ENCODE measurements at places on chromosomes 4 and X.

DNA sequence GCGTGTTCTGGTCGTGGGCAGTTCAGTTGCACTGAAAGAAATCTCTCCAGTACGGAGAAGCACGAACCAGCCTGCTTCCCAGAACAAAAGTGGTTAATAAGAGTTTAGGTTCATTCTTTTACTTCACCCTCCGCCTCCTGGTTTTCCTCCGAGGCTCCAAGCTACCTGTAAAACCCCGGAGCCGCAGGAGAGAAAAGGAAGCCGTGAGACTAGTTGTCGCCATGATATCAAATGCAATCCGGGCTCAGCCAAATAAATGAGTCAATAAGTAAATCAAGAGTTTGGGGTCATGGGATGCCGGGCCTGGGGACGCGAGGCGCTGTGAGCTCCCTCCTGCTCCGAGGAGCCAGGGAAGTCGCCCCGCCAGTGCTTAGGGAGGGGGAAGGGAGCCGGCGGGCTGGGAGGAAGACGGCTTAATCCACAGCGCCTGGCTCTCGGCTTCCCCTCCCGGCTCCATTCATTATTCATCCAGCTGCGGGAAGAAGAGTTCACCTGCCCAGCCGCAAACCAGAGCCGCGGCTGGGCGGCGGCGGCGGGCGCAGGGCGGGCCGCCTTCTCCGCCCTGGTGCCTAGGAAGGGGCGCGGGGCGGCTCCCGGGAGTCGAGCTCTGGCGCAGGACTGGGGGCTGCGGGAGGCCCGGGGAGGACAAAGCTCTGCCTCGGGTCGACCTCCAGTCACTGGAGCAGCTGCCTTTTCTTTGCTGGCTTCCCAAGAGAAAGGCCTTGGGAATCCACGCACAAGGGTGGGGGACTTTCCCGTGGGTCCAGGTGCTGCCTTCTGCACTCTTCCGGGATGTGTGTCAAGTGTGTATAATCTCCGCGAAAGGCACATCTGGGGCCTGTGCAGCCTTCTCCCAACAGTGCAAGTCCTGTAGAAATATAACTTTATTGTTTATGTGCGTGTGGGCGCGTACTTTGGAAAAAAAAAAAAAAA lies 1.7 kb downstream of the FRAS1 start:
- DNase-seq = peak; percentile 24

GRCh38 chr4:44791831-44792230 lies 65.5 kb upstream of the GNPDA2 start:
- no peak for DNase-seq

DNA sequence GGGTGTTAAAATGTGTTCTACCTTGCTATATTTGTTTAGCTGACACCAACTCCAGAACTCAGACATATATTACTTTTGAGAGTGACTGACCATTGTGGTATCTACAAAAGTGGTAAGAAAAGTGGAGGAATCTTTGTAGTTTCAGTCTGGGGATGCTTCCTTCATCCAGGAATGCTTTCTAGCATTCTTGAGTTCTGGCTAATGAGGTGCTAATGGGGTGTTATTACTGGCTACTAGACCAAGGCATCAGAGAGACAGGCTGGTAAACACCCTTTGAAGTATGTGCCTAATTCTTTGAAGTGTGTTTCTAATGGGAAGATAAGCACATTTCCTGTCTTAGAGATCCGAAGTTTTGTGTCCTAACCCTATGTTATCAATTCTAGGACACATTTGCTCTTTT lies 310.4 kb downstream of the SPRY1 start:
- no peak for DNase-seq

DNA sequence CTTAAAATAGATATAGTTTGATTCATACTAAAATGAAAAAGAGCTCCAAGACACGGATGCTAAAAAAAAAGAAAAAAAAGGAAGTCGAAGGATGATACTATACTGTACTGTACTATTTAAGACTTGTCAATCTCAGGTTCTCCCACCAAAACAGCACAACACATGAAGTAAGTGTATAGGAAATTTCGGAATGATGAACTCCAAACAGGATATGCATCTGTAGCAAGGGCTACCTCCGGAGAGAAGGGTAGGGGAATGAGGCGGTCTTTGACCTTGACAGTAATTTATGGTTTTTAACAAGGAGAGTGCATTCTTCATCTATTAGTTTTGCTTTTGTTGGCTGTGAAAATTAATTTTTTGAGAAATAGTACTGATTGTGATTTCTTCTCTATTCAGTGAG lies 541 bp upstream of the FIP1L1 start:
- no peak for DNase-seq

DNA sequence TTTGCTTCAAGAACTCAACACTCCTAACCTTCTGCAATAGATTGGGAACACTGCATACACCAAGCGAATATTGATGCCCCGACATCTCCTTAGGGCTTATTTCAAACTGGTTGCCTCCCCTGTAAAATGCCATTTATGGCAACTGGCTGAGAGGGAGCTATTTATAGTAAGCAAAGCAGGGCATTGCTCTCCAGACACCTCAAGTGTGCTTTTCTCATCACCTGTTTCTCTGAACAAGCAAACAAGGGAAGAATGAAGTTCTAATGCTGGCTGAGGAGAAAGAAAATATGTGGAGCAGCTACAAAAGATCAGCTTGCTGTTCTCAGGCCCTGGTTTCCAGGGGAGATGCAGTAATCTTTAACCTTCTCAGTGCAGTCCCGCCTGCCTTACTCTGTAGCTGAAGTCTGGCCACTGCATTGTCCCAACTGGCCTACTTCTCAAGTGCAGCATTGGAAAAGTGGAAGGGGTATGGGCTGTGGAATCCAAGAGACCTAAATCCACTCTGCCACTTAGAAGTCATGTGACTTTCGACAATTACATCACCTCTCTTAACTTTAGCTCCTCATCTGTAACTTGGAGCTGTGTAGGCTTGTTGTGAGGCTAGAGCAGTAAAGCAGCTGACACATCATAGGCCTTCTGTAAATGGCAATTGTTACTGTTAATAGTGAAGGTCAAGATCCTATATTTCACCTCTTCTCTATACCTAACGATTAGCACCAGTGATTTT lies 47.9 kb upstream of the FGF13 start:
- no peak for DNase-seq

DNA sequence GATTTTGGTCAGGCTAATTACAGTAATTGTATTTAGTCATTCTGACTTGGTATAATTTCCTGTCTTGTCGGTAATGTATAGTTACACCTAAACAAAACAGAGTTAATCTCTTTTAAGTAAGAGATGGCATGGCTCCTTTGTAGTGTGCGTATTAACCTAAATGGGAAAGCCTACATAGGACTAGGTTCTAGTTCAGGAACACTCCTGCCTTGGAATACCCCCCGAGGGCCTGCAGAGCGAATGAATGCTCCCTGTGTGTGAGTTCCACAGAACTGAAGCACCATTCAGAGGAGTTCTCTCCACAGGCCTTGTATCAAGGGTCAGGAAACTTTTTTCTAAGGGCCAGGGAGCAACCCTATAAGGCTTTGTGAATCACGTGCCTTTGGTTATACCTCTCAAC lies 44.9 kb upstream of the STIM2 start:
- no peak for DNase-seq

- DNase-seq = no peak
Observed at GRCh38 chr4:689723-690122, 772 bp upstream of the SLC49A3 start.

DNA sequence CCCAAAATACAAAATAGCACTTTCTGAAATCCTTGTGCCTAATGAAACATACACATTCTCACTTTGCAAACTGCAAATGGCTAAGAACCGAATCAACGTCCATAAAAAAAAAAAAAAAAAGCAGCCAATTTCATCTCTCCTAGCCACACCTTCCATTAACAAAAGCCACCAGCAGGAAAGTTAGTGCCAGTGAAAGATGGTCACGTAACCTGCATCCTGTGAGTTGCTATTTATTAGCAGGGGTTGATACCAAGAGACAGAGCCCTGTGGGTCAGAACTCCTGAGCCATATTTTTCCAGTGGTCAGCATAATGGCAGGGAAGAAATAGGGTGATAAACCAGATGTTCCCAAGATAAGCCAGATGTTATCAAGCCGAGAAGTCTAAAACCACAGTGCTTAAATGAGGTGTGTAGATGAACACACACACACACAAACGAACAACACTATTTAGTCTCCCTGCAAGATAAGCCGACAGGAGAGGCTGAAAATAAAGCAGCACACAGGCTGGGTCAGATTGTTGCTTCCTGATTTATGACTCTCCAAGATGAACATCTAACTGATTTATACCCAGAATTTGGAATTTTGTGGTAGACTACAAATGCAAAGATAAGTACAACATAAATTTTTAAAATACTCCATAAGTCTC lies 11.5 kb downstream of the PPARGC1A start:
- no peak for DNase-seq

GRCh38 chrX:154731881-154732280 lies 19.0 kb downstream of the GAB3 start:
- no peak for DNase-seq

- DNase-seq = no peak
Observed at GRCh38 chr4:25308761-25309160, 3.8 kb upstream of the ZCCHC4 start.

DNA sequence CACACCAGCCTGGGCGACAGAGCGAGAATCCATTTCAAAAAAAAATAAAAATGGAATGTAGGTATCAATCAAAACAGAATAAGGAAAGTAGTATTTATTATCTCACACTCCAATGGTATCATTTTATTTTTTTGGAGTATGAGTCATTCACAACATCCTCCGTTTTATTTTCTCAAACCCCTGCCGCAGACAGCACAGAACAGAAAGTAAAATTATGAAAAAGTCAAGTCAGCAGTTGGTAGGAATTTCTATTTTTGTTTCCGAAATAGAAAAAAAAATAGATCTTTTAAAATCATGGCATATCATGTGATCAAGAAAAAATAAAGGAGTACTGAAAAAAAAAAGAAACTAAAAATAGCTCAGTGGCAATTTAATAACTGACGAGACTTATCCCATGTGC lies 490.7 kb upstream of the TENM3 start:
- DNase-seq = no peak

- no peak for DNase-seq
Observed at GRCh38 chr4:19842471-19842870, 409.2 kb upstream of the SLIT2 start.

GRCh38 chr4:112069110-112069509 lies 76.1 kb upstream of the FAM241A start:
- DNase-seq = no peak

DNA sequence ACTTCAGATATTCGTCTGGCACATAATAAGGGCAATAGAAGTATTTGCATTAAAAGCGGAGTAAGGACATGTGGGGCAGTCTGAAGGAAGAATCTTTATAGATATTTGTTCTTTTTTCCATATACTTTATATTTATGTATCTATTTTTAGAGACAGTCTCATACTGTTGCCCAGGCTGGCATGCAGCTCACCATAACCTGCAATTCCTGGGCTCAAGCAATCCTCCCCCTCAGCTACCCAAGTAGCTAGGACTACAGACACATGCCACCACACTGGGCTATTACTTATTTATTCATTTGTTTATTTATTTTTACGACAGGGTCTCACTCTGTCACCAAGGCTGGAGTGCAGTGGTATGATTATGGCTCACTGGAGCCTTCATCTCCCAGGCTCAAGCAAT lies 16.7 kb upstream of the MRPL1 start:
- no peak for DNase-seq

DNA sequence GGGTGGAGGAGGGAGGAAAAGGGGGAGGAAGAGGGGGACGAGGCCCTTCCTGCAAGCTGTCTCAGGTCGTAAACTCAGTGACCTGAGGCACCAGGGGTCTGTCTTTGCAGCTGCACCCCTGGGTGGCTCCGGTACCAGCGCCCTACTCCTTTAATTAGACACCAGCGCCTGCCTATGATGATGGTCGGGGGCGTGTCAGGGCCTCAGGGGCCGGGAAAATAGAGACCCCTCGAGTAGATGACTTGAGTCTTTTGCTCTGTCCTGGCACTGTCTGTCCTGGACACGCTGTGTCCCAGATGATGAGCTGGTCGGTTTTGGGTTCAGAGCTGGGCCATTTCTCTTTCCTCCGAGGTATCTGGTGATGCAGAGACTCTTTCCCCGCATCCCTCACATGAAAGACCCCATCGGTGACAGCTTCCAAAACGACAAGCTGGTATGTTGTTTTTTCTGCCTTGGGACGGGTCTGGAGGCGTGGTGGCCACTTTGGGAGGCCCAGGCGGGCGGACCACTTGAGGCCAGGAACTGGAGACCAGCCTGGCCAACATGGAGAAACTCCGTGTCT lies 11.2 kb downstream of the SLC25A6 start:
- DNase-seq = no peak

DNA sequence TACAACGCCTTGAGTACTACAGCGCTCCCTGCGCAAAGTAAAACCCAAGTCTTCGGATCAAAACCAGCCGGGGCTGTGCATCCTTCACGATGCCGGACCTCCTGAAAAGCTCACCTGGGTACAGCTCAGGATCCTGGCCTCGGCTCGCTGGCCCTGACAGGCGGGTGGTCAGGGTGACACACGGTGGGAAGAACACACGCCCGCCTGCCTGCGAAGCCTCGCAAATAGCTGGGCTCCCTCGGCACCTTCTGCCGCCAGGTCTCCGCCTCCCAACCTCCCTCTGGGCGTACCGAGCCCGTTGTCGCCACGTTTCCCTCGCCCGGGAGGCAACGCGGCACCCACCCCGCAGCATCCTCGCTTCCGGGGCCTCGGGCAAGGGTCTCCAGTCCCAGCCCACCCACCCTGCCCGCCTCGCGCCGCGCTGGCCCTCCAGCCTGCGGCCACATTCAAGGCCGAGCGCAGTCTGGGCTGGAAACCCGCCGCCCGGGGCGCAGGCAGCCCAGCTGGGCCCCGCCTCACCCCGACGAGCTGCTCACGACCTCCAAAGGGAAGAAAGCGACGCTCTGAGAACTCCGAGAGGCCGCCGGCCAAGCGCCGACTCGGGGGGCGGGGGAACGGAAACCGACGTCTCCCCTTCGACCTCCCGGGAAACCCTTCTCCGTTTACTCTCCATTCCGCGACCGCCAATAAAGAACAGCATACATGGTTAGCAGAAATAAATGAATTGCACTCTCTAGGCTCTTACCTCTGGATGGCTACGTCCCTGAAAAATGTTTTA lies 511 bp downstream of the PPM1K start:
- peak; percentile 53 for DNase-seq

GRCh38 chrX:106331606-106332005 lies 163.5 kb downstream of the PWWP3B start:
- DNase-seq = no peak

DNA sequence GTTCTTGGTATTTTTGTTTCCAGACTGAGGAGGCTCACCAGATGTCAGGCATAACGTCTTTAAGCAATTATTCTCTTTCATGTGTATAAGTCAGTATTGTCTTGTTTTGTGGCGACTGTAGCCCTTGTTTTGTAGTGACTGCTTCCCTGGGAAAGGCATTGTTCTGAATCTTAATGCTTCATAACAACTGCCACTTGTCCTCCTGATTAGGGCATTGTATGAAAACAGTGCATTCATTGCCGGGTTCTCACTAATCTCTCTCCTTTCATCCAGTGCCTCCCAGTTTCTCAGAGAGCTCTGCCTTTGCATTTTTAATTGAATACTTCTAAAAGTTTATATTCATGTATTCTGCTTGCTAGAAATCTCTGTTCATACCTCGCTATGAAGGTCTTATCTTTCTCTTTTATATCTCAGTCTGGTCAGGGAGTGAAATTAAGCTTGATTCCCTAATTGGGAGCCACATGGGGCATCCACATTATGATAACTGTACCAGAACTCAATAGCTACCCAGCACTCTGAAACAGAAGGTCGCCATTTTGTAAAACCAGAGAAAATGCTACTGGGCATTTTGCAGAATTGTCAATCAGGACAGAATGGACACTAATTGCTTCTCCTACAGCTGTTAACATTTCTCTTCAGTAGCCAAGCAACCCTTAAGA lies 149.8 kb downstream of the GBA3 start:
- DNase-seq = no peak
